ENCODE measurements at places on chromosomes 16 and 17.
A peak's percentile ranks its signal among the peaks of the same experiment; 100 is the strongest.

DNA sequence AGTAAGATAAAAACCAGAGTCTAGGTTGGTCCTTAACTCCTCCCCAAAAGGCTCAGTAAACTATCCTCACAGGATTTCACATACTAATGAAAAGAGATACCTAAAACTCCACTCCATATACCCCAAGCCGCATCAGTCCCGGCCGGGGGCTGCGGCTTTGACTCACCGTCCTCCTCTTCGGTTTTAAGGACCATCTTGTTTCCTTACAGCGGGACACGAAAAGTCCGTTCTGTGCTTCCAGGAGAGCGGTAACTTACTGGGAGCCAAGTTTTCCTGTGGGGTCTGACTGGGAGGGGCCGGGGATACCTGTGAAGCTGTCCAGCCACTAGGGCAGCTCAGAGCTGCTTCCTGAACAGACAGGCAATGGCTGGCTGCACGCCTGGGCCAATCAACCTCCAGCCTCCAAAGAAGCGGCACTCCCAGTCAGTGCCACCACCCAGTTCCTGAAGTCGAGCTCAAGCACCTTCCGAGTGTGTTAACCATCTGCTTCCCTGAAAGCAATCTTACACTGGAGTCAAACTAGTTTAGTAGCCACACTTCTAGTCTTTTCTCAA lies 45.5 kb downstream of the CYTH1 start:
- peak overlapping the region; percentile 97 for H3K27ac ChIP-seq
- peaks cover 59% of the 10 kb centered on the region for H3K36me3 ChIP-seq
- peak; percentile 74 for DNase-seq
- no peaks in the 10 kb centered on the region for H3K27me3 ChIP-seq
- peak overlapping the region; percentile 97 for H3K4me3 ChIP-seq
- peaks cover 91% of the 10 kb centered on the region for H3K4me1 ChIP-seq

GRCh38 chr17:49634485-49634860 lies 43.4 kb downstream of the SPOP start:
- peaks cover 7% of the 10 kb centered on the region for H3K36me3 ChIP-seq

DNA sequence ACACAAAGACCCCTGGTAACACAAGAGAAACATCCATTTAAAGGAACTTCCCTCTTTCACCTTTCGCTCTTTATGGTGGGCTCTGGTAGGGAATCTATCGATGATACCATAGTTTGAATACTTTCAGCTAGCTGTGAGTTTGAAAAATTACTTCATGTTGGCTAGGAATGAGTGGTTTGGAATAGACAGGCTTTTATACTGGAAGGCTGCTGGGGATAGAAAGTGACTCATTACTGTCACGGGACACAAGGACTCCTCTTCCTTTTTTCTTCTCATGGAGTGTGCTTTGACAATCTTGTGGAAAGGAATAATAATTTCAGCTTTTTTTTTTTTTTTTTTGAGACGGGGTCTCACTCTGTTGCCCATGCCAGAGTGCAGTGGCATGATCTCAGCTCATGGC lies 76.9 kb downstream of the CYB561 start:
- no peak overlapping the region for H3K4me3 ChIP-seq
- no peaks in the 10 kb centered on the region for H3K4me1 ChIP-seq
- H3K27ac ChIP-seq: no peak overlapping the region
- DNase-seq: no peak

- no peaks in the 10 kb centered on the region for H3K27me3 ChIP-seq
- no peak overlapping the region for H3K4me3 ChIP-seq
- no peak overlapping the region for H3K27ac ChIP-seq
- no peaks in the 10 kb centered on the region for H3K4me1 ChIP-seq
- DNase-seq: no peak
Measured at GRCh38 chr16:24174957-24175356, 81.2 kb upstream of the CACNG3 start.

GRCh38 chr16:80580109-80580832 lies 39.5 kb downstream of the DYNLRB2 start:
- peaks cover 64% of the 10 kb centered on the region for H3K4me1 ChIP-seq
- no peaks in the 10 kb centered on the region for H3K27me3 ChIP-seq
- H3K36me3 ChIP-seq: peaks cover 37% of the 10 kb centered on the region
- H3K4me3 ChIP-seq: peak overlapping the region; percentile 69
- peak; percentile 85 for DNase-seq

DNA sequence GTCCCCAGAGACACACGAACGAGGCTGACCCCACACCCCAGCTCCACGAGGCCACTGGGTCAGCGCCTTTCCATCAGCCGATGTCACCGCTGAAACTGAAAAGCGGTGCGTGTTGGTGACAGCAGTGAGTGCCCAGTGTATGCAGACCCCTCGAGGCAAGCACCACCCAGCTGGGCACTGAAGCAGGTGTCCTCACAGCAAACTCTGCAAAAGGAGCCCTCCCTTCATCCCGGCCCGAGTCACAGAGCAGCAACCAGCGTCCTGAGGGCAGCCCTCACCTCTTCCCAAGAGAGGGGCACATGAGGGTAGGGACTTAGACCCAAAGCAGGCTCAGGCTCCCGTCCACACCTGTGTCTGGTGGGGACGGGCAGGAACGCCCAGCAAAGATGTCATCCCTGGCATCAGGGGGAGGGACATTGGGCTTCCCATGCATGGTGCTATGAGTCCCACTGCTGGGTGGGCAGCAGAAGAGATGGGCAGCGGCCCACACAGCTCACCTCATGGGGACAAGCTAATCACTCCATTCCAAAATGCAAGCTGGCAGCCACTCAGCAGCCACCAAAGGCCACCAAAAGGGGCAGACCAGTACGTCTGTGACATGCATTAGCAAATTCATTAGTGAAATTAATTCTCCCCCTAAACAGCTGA lies 49.2 kb downstream of the RBFOX3 start:
- H3K4me3 ChIP-seq: no peak overlapping the region
- no peak overlapping the region for H3K27ac ChIP-seq
- peaks cover 3% of the 10 kb centered on the region for H3K27me3 ChIP-seq
- no peaks in the 10 kb centered on the region for H3K4me1 ChIP-seq
- DNase-seq: no peak

GRCh38 chr17:4879601-4880000 lies 19.7 kb upstream of the C17orf107 start:
- no peak overlapping the region for H3K27ac ChIP-seq
- no peaks in the 10 kb centered on the region for H3K27me3 ChIP-seq
- H3K4me1 ChIP-seq: no peaks in the 10 kb centered on the region

DNA sequence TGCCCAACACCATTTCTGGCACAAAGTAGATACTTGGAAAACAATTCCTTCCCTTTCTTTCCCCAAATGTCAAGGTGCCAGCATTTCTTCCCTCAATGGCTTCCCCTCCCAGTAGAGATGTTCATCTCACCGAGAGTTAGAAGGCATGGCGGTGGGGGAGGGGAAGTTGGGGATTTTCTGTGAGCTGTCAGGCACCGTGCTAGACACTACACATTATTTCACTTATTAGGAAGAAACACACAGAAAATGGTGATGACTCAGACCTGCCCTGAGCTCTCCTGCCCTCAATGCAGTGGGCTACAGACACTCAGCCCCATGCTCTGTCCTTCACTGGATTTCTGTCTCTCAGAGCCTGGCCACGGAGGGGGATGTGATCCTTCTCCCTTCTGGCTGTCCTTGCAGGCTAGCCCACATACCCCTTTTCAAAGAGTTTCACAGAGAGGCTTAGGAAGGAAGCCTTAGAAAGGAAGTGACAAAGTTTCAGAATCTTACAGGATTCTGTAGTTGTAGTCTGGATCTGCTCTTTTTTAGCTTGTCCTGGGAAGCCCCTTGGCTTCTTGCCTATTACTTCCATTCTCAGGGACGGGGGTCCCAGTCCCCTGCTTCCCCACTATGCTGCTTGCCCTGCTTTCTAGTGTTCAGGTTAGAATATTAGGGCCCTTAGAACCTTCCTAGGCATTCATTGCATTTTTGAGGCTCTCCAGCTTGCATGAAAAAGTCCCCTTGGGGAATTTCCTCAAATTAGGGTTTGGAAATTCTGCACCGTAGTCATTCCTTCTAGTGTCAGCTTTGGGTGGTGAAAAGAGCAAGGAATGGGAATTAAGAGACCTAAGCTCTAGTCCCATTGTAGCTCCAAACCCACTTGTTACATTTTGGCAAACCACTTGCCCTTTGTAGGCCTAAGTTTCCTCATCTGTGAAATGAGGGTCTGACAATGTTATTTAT lies 12.2 kb upstream of the CCL5 start:
- H3K27ac ChIP-seq: peak overlapping the region; percentile 76
- H3K4me3 ChIP-seq: no peak overlapping the region
- H3K4me1 ChIP-seq: peaks cover 80% of the 10 kb centered on the region
- no peaks in the 10 kb centered on the region for H3K27me3 ChIP-seq
- H3K36me3 ChIP-seq: peaks cover 13% of the 10 kb centered on the region
- DNase-seq: peak; percentile 62

- no peak overlapping the region for H3K27ac ChIP-seq
- H3K36me3 ChIP-seq: no peaks in the 10 kb centered on the region
- no peak for DNase-seq
- no peak overlapping the region for H3K4me3 ChIP-seq
Measured at GRCh38 chr17:47239967-47240651, 13.5 kb upstream of the ITGB3 start.

DNA sequence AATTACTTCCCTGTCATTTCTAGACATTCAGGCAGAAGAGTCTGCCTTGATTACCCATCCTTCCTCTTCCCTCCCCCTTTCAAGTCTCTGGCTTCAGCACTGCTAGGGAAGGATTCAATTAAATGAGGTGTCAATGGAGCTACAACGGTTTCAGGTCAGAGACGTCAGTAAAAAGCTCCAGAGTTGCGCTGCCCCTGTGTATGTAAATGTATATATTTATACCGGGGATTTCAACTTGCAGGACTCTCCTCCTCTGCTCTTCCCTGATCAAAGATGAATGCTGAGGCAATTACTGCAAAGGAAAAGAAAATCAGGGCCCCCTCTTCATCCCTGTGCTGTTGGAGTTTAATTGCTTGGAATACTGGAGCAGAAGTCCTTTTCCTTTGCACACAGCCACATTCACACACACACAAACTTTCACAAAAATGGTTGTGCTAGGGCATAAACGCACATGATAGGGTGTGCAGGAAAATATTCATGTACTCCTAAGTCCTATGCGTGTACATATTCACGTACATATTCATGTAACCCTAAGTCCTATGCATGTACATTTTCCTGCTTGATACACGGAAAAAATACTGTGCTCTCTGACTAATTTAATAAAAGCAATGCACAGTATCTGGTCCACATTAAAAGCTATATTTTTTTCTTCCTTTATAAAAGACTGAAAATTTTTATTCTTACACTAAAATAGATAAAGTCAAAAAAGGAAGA lies 129.7 kb upstream of the PMFBP1 start:
- no peaks in the 10 kb centered on the region for H3K27me3 ChIP-seq
- no peak overlapping the region for H3K27ac ChIP-seq
- no peak overlapping the region for H3K4me3 ChIP-seq
- no peaks in the 10 kb centered on the region for H3K36me3 ChIP-seq
- no peaks in the 10 kb centered on the region for H3K4me1 ChIP-seq
- no peak for DNase-seq

DNA sequence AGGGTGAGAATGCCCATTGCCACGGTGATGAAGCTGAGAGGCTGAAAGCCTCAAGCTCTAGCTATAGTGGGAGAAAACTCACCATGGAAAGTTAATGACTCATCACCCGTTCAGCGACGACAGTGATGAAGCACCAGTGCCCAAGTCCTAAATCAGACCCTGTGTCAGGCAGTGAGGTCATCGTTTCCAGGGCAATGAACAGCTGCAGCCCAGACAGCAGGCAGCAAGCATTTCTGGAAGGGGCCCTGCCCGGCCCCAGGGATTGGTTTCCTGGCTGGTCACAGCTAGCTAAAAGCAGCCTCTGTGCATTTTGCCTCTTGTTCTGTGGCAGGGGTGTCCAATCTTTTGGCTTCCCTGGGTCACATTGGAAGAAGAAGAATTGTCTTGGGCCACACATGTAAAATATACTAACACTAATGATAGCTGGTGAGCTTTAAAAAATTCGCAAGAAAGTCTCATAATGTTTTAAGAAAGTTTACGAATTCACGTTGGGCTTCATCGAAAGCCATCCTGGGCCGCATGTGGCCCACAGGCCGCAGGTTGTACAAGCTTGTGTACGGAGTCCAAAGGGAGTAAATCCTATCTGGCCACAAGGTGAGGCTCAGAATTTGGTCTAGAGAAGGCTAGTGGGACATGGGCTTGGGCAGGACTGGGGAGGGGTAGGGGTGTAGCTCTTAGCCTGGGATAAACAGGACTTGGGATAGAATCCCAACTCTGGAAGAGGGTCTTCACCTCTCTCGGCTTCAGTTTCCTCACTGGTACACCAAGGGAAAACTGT lies 40.6 kb downstream of the MIS12 start:
- H3K4me1 ChIP-seq: peaks cover 11% of the 10 kb centered on the region
- H3K4me3 ChIP-seq: no peak overlapping the region
- DNase-seq: peak; percentile 43
- H3K27ac ChIP-seq: no peak overlapping the region
- no peaks in the 10 kb centered on the region for H3K27me3 ChIP-seq

DNA sequence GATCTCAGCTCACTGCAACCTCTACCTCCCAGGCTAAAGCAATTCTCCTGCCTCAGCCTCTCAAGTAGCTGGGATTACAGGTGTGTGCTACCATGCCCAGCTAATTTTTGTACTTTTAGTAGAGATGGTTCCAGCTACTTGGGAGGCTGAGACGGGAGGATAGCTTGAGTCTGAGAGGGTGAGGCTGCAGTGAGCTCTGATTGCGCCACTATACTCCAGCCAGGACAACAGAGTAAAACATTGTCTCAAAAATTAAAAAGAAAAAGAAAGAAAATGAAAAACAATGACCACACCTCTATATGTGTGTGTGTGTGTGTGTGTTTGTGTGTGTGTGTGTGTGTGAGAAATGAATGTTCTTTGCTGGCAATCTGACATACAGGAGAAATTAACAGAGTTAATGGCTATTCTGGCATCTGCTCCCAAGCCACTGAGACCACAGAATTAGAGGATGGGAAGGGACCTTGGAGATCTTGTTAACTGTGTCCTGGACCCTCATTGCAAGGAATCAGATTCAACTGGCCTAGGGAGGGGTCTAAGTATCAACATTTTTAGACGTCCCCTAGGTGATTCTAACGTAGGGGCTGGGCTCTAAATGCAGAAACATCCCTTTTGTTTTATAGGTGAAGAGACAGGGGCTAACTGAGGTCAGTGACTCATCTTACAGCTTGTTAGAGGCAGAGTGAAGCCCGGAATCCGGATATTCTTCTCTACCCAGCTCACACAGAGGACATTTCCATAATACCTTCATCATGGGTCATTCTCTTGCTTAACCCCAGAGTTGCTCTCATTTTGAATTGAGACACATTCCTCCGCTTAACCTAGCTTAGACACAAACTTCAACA lies 16.4 kb upstream of the MARCHF10 start:
- H3K27ac ChIP-seq: no peak overlapping the region
- no peak overlapping the region for H3K4me3 ChIP-seq
- H3K27me3 ChIP-seq: peaks cover 15% of the 10 kb centered on the region

- DNase-seq: no peak
- H3K36me3 ChIP-seq: no peaks in the 10 kb centered on the region
- no peak overlapping the region for H3K27ac ChIP-seq
- no peak overlapping the region for H3K4me3 ChIP-seq
- peaks cover 8% of the 10 kb centered on the region for H3K4me1 ChIP-seq
- H3K27me3 ChIP-seq: peaks cover 1% of the 10 kb centered on the region
Measured at GRCh38 chr16:58503166-58503862, 3.4 kb downstream of the NDRG4 start.

Measured in activated CD4-positive, alpha-beta memory T cell treated with anti-CD3 and anti-CD28 coated beads, Interleukin-2, amount 10 ng/mL, durations not matched to agents 7 days and 5 days (primary cell).